CD4-positive, alpha-beta T cell treated with Interleukin-4 for 4 hours (primary cell): ENCODE measurements at places on chromosomes 13 and 19.
A peak's percentile ranks its signal among the peaks of the same experiment; 100 is the strongest.

- no peak for DNase-seq
Observed at GRCh38 chr19:47095476-47096099, 18.0 kb downstream of the ZC3H4 start.

GRCh38 chr13:51349016-51349415, 9.5 kb downstream of the SERPINE3 start:
- no peak for DNase-seq

DNA sequence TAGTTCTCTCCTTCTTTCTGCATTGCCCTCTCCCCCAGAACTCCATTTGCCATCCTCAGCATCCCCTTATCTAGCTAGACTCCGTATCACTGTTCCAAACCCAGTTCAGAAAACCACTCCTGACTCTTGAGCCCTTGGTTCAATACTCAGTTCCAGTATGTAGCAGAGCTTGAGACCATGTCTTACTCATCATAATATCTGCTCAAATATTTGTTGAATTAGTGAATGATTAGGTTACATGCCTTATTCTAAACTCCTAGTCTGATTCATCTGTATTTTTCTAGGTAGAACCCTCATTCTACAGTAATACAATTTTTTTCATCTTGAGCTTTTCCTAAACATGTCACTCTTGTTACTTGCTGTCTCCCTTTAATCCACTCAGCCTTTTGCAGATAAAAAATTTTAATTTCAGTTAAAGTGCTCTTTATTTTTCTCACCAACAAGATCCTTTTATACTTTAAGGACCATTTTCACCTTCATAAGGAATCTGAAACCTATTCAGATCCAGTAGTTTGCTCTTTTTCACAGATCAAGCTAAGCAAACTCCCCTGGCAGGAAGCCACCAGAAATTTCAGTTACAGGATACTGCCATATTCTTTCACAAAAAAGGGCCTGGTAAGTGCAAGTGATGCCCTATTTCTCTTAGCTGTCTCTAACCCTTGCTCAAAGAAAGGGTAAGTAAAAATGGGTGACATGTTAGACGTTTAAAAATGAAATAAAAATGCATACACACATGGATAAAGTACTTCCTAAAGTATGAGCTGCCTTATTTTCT, 23.1 kb upstream of the INTS6 start:
- no peak for DNase-seq

DNA sequence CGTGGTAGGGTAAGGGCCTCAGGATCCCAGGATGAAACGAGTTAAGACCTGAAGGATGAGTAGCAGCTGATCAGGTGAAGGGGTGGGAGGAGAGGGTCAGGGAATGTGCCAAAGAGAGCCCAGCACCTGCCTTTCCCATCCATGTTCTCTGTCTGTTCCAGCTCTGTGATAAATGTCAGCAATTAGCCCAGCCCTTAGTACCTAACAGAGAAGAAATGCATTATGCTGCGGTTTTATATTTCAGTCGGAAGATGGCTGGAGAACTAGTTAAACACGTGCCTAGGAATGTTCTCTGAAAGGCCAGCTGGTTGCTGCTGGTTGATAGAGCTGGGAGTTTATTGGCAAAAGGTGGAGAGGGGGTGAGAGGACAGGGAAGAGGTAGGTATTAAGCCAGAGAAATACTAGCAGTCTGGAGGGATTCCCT, 268.2 kb downstream of the SHISA2 start:
- no peak for DNase-seq

- no peak for DNase-seq
Observed at GRCh38 chr19:5905114-5905778, 574 bp downstream of the VMAC start.

DNA sequence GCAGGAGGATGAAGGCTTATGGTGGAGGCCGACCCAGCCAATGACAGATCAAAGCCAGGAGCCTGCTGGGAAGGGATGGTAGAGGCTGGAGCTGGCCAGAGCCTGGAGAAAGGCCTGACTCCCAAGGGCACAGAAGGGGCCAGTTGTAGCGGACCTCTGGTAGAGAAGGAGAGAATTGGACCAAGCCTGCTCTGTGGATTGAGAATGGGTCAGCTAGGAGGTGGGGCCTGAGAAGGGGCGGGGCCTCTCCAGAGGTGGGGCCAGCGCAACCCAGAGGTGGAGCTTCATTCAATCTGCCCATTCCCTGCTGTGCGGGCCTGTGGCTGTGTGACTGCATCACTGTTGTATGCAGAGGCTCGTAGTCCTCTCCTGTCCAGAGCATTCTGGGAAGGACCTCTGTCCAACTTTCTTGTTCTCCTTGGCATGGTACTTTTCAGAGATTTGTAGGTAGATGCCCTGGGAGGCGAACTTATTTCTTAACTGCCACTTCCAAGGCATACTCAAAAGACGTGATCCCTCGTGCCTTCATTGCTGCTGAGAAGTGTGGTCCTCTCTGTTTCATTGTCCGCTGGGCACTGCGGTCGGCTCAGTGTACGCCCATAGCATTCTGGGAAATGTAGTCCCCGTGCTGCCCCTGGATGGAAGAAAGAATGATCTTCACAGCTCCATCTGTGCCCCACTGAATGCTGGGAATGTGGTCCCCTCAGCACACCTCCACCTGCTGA, 6.7 kb downstream of the GRIN2D start:
- no peak for DNase-seq

DNA sequence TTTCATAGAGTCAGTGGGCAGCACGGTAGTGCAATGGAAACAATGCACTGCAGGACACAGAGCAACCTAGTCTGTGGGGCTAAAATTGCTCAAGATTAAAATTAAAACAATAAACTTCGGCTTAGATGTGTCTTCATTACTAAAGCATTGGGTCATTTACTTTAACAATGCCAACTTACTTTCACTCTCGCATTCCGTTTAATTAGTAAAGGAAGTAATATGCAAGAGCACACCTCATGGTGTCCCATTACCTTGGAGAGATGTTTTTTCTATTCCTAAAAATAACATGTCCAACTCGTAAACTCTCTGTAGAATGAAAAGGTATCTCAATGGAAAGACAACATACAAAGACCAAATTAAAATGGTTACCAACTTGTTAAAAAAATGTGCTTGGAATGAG, 738.4 kb downstream of the PCDH17 start:
- DNase-seq = no peak

- no peak for DNase-seq
Observed at GRCh38 chr13:45691667-45692066, 10.5 kb upstream of the CBY2 start.

DNA sequence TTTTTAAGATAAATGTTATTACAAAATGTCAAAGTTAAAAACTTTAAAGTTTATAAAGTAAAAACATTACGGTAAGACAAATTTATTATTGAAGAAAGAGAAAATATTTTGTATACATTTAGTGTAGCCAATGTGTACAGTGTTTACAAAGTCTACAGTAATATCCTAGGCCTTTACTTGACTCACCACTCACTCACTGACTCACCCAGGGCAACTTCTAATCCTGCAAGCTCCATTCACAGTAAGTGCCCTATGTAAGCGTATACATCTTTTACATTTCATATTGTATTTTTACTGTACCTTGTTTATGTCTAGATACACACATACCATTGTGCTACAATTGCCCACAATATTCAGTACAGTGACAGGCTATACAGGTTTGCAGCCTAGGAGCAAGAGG, 448.2 kb downstream of the KCTD12 start:
- DNase-seq = no peak

- no peak for DNase-seq
Observed at GRCh38 chr19:35119091-35119490, 3.5 kb downstream of the FXYD3 start.

DNA sequence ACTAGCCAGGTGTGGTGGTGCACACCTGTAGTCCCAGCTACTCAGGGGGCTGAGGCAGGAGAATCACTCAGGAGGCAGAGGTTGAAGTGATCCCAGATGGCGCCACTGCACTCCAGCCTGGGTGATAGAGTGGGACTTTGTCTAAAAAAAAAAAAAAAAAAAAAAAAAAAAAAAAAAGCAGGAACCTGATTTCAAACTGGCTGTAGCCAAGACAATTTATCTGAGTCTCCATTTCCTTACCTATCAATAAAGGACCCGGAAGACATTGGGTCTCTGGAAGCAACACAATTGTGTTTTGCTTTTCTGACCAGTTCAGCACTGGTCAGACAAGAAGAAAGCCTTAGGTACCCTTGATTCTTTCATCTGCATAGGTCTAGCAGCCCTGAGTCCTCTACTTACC, 491.0 kb downstream of the TBC1D4 start:
- DNase-seq = no peak

- DNase-seq = no peak
Observed at GRCh38 chr13:48741377-48741776, 87.6 kb downstream of the CYSLTR2 start.

DNA sequence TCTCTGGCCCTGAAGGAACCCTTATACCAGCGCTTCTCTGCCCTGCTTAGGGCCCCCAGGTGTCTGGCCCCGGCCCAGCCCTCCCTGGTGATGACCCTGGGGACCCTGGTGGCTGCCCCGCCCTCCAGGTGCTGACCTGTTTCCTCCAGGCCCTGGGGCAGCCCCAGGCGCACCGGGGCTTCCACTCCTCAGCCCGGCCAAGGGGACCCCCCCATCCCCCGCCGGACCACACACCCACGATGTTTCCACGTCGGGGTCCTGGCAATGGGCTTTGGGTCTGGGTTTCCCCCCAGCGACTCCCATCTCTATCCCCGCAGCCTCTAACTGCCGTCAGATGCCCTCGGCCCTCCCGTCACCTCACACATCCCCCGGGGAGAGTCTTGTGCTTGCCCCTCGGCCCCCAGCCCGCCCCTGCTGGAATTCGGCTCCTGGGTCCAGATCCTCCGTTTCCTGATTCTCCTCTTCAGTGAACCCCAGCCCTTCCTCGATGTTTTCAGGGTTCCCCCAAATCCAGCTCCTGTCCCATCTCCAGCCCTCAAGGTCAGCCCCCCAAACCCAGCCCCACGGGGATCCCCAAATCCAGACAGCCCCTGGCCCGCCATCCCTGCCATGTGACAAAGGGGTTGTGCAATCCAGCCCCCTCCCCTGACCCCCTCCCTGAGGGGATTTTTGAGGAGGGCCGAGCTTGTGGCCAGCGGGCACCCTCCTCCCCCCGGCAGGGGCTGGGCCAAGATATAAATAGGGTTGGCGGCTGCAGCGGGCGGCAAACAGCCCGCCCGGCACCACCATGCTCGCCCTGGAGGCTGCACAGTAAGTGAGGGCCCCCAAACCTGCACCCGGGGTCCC, at the start of gene SPIB:
Gene SPIB, plus strand, starts transcription at position 763 of the 846 bp plus-strand sequence. Its CDS starts 25 bp downstream, at position 788.
- DNase-seq = no peak

- no peak for DNase-seq
Observed at GRCh38 chr13:113559061-113559460, 25.5 kb upstream of the TFDP1 start.

- no peak for DNase-seq
Observed at GRCh38 chr13:72698164-72698563, 29.3 kb downstream of the MZT1 start.

DNA sequence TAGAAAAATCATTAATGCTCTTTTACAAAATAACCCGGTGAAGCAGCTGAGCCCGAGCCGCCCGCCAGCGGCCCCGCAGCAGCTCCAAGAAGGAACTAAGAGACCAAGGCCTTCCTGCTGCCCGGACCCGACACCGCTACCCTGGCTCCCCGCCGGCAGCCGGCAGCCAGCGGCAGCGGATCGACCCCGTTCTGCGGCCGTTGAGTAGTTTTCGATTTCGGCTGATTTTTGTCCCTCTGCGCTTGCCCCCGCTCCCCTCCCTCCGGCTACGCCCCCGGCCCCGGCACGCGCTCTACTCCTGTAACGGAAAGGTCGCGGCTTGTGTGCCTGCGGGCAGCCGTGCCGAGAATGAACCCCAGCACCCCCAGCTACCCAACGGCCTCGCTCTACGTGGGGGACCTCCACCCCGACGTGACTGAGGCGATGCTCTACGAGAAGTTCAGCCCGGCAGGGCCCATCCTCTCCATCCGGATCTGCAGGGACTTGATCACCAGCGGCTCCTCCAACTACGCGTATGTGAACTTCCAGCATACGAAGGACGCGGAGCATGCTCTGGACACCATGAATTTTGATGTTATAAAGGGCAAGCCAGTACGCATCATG, at the start of gene PABPC3:
Gene PABPC3, plus strand, starts transcription at position 286 of the 603 bp plus-strand sequence. Its CDS starts 63 bp downstream, at position 349.
- no peak for DNase-seq

- DNase-seq = no peak
Observed at GRCh38 chr19:14006766-14007562, 844 bp upstream of the RFX1 start.

GRCh38 chr13:39559847-39560246, 43.1 kb downstream of the LHFPL6 start:
- DNase-seq = no peak

- DNase-seq = no peak
Observed at GRCh38 chr19:48020686-48021085, 23.2 kb downstream of the CABP5 start.

- no peak for DNase-seq
Observed at GRCh38 chr13:75415694-75416093, 66.3 kb downstream of the TBC1D4 start.

DNA sequence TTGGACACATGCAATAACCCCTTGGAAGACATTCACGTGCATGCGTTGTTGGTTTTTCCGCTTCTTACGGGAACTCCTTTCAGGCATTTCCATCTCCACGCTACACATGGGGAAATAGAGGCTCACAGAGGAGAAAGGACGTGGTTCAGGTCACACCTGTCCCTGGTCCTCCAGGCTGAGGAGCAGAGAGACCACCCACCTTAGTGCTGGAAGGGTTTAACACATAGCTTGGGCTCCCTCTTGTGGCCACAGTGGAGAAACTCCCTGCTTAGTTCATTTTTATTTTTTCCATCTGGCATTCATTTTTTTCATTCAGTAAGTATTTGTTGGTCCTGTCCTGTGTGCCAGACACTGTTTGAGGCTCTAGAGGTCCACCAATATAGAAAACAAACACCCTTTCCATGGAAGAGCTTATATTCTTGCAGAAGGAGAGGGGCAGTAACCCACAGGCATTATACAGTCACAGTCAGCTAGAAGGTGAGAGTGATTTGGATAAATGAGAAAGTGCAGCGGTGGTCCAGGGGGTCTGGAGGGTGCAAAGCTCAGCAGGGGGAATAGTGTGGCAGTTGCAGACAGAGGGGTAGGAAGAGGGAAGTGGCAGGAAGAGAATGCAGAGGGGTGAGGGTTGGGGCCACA, 24.2 kb upstream of the TTYH1 start:
- peak; percentile 69 for DNase-seq

DNA sequence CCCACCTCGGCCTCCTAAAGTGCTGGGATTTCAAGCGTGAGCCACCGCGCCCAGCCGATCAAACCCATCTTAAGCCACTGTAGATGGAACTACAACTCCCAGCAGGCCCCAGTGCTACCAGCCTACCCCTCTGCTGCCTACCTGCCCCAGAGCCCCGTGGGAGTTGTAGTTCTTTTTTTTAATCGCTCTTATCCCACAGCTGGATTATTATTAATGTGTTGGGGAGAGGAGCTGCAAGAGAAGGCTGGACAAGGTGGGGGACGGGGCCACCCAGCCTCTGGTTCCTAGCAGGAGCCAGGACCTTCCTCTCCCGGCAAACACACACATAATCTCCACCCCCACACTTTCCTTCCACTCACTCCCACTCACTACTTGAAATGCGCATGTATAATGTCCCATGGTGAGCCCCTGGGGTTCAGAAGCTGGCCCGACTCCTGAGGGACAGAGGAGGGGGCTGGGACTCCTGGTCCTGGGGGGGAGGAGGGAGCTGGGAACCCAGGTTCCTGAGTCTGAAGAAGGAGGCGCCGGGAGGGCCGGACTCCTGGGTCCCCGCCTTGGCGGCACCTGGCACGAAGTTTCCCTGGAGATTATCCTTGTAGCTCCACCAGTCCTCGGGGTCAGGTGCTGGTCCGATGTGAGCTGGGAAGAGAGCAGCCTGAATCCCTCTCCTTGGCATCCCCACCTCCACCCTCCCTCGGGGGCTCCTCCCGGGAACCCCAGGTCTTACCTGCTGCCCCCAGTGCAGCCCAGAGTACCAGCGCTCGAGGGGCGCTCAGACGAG, 958 bp downstream of the CA11 start:
- peak; percentile 79 for DNase-seq
